ENCODE measurements at places on chromosomes 11 and 22. TPM values are rescaled to one million over a fixed set of nuclear protein-coding genes. Genes with fewer than 3 reads are reported as not detected.

DNA sequence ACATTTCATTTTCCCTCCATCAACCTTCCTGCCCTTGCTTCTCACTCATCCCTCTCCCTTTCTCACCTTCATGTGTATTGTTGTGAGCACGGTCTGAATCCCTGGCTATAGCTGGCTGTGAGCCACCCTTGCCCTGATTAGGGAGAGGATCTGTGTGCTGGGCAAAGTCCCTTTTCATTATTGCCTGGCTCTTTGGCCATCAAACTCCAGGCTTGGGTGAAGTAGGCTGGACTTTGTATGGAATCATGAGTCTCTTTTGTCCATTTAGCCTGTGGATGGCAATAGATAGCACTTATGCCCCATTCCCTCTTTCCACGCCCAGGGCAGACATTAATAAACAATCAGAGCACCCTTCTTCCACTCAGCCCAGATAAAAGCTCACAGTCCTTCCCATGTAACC is 6.7 kb downstream of the MYO18B start:
- H3K36me3 ChIP-seq = peaks cover 6% of the 10 kb centered on the region
- H3K27me3 ChIP-seq = no peaks in the 10 kb centered on the region
- peaks cover 43% of the 10 kb centered on the region for H3K4me1 ChIP-seq
- DNase-seq = no peak
- H3K27ac ChIP-seq = no peak overlapping the region

- no peak overlapping the region for H3K4me3 ChIP-seq
- no peaks in the 10 kb centered on the region for H3K27me3 ChIP-seq
- DNase-seq = peak; percentile 39
- H3K36me3 ChIP-seq = no peaks in the 10 kb centered on the region
- H3K4me1 ChIP-seq = no peaks in the 10 kb centered on the region
- no peak overlapping the region for H3K27ac ChIP-seq
Measured at GRCh38 chr11:40274017-40274416, 1185.4 kb downstream of the LRRC4C start.

CCDC116 gene
- 0.21 TPM for total RNA-seq

- H3K27ac ChIP-seq = no peak overlapping the region
- no peak for DNase-seq
- no peaks in the 10 kb centered on the region for H3K4me1 ChIP-seq
- H3K4me3 ChIP-seq = no peak overlapping the region
- H3K27me3 ChIP-seq = peaks cover 19% of the 10 kb centered on the region
Measured at GRCh38 chr11:2460540-2461252, 15.9 kb downstream of the KCNQ1 start.

DNA sequence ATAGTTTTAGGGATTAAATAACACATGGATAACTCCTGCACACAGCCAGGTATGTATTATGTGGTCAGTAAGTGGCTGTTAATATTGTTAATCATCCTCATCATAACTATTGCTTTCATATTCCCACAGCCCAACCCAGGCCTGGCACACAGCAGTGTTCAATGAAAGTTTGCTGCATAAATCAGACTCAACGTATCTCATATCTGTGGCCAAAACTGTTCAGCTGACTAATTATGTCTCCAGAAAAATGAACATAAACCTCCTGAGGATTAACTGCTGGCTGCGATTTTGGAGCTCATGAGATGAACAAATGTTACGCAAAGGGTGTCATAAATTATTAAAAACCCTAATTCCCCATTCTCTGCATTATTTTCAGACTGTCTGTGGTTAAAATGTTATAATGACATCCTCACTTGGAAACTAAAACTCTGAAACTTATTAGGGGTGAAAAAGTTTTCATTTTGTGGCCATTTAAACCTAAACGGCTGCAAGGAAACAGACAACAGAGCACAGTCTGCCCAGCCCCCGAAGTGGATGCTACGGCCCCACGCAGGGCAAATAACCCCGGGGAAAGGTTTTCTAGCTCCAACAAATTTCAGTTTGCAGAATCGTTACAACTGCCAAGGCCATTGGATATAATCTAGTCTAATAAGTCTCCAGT is 17.3 kb downstream of the ABCC8 start:
- peaks cover 7% of the 10 kb centered on the region for H3K36me3 ChIP-seq
- H3K27me3 ChIP-seq = peaks cover 57% of the 10 kb centered on the region
- no peak overlapping the region for H3K4me3 ChIP-seq
- no peak for DNase-seq
- H3K4me1 ChIP-seq = no peaks in the 10 kb centered on the region

SLC22A9 gene
- total RNA-seq = not detected

- no peaks in the 10 kb centered on the region for H3K36me3 ChIP-seq
- H3K27ac ChIP-seq = no peak overlapping the region
- no peaks in the 10 kb centered on the region for H3K27me3 ChIP-seq
- no peak for DNase-seq
- no peaks in the 10 kb centered on the region for H3K4me1 ChIP-seq
- H3K4me3 ChIP-seq = no peak overlapping the region
Measured at GRCh38 chr11:128236506-128237498, 350.6 kb downstream of the ETS1 start.

DNA sequence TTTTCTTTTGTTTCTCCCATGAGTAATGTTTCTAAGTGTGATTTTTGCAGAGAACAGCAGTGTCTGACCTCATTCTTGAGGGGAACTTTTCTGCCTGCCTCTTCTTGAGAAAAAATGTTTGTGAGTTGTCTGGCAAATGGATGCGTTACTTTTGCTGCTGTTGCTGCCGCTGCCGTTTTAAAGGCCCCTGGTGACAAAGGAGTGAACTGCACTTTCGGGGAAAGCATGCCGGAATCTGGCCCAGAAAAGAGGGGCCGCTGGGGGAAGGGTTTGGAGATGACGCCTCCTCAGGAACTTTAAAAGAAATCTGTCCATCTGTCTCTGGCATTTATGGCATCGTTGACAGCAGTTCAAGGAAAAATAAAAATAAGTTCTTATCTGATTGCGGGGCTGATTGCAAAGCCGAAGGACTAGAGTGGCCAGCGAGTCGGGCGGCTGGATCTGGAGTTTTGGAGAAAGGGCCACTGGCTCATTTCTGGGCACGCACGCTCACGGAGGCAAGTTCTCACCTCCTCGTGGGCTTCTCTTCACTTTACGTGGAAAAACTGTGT is 16.5 kb downstream of the ZBTB16 start:
- H3K27ac ChIP-seq = no peak overlapping the region
- H3K36me3 ChIP-seq = peaks cover 100% of the 10 kb centered on the region
- peaks cover 81% of the 10 kb centered on the region for H3K4me1 ChIP-seq
- DNase-seq = no peak
- H3K27me3 ChIP-seq = no peaks in the 10 kb centered on the region

Data from MCF 10A (cell line).